ENCODE measurements at places on chromosomes 16 and 17.

- no peaks in the 10 kb centered on the region for H3K4me1 ChIP-seq
- no peaks in the 10 kb centered on the region for H3K36me3 ChIP-seq
- no peak for DNase-seq
- no peaks in the 10 kb centered on the region for H3K27me3 ChIP-seq
These were observed 114.2 kb upstream of the TMEM97 start for GRCh38 chr17:28204751-28205150.

- H3K4me3 ChIP-seq: no peak overlapping the region
- peaks cover 47% of the 10 kb centered on the region for H3K36me3 ChIP-seq
These were observed 44.9 kb upstream of the METRNL start for GRCh38 chr17:83034525-83034924.

DNA sequence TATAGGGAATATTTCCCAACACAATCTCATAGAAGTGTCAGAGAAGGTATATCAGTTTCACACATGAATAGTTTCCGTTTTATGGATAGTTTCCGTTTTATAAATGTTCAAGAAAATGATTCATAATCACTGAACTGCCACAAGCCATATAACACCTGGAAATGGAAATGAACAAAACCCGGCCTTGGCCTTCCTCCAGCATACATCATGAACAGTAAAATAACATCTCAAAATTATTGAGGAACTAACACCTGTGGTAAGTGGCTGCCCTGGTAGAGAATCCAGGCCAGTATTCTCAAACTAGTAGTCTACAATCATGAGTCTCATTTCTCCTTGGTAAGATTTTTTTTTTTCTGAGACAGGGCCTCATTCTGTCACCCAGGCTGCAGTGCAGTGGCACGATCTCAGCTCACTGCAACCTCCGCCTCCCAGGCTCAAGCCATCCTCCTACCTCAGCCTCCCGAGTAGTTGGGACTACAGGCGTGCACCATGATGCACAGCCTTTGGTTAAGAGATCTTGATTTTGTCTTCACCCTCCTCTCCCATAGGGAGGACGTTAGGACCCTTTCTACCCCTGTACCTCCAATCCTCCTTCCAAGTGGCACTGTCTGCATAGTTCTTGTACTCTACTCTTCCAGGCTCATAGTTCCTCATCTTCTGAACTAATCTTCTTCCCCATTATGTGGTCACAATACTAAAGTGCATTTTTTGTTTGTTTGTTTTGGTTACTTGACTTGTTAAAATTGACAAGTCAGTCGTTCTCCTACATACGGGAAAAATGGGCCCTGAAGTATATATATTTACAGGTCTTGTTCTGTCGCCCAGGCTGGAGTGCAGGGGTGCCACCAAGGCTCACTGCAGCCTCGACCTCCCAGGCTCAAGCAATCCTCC lies 15.0 kb upstream of the RGS9 start:
- peaks cover 11% of the 10 kb centered on the region for H3K4me1 ChIP-seq
- no peak overlapping the region for H3K27ac ChIP-seq
- H3K27me3 ChIP-seq: no peaks in the 10 kb centered on the region
- no peaks in the 10 kb centered on the region for H3K36me3 ChIP-seq
- H3K4me3 ChIP-seq: peak overlapping the region; percentile 98
- no peak for DNase-seq

DNA sequence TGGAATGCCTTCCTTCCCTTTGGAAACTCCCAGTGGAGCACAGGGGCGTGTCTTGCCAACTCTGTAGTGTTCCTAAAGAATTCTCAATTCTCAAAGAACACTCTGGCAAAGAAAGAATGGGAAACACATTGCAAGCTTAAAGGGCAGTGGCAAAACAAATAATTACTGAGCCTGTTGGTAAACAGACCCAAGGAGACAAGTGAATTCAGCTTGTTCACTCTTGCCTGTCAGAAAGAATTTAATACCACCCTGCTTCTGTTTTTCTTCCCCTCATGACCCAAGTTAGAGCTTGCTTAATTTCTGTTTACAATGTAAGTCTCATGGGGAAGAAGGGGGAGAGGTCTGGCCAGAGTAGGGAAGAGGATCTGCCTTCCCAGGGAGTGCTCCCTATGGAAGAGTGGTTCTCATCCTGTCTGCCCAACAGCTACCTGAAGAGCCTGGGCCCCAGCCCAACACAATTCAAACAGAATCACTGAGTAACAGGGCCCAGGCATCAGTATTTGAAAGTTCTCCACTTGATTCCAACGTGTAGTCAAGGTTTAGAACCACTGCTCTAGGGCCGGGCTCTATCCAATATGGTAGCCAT lies 386.0 kb downstream of the SLC39A11 start:
- H3K36me3 ChIP-seq: no peaks in the 10 kb centered on the region
- peak overlapping the region; percentile 36 for H3K27ac ChIP-seq
- peaks cover 7% of the 10 kb centered on the region for H3K4me1 ChIP-seq
- H3K4me3 ChIP-seq: no peak overlapping the region
- no peaks in the 10 kb centered on the region for H3K27me3 ChIP-seq

DNA sequence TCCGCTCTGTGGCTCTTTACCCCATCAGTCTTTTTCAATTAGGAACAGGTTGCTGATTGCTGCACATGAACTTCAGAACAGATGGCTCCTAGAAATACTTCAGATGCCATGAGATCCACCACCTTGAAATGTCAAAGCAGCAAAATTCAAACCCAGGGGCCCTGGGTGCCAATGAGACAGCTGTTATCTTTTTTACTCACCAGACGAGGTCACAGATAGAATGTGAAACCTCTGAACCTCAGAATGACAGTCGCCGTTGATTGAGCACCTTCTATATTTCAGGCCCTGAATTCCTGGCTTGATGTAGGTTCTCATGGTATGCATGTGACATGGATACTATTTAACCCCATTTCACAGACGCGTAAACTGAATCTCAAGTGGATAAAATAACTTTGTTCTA lies 63.0 kb downstream of the MAF start:
- H3K27me3 ChIP-seq: no peaks in the 10 kb centered on the region
- no peaks in the 10 kb centered on the region for H3K4me1 ChIP-seq
- H3K36me3 ChIP-seq: no peaks in the 10 kb centered on the region
- DNase-seq: no peak

DNA sequence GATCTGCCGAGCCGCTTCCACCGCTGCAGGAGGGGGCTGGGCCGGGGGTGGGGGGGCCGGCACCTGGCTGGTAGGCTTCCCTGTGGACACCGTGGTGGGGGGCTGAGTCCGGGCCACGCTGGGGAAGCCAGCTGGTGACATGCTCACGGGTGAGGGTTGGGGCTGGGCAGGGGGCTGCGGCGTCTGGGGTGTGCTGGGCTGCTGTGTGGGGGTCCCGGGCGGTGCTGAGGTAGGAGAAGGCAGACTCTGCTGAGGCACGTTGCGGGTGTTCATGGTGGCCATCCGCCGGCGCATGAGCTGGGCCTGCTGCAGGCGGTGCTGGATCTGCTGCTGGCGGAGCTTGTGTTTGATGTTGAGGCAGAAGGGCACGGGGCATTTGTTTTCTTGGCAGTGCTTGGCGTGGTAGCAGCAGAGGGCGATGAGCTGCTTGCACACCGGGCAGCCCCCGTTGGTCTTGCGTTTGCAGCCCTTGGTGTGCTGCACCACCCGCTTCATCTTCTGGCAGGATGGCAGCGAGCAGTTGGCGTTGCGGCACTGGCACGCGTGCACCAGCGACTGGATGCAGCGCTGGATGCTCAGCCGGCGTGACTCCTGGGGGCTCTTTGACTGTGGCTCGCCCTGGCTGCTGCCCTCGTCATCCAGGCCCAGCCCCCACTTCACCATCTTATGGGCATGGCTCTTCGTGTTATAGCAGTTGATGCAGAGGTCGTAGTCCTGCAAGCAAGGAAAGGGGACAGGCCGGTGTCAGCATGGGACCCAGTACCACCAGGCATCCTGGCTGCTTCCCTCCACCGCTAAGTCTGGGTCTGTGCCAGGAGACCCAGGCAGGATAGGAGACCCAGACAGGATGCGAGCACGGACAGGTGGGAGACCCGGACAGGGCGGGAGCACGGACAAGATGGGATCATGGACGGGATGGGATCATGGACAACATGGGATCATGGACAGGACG lies 12.1 kb upstream of the TRAP1 start:
- H3K27ac ChIP-seq: no peak overlapping the region
- H3K4me3 ChIP-seq: no peak overlapping the region
- peaks cover 78% of the 10 kb centered on the region for H3K36me3 ChIP-seq
- H3K27me3 ChIP-seq: no peaks in the 10 kb centered on the region
- no peaks in the 10 kb centered on the region for H3K4me1 ChIP-seq
- no peak for DNase-seq
